ENCODE measurements at places on chromosomes 6 and 20. TPM values are rescaled to one million over a fixed set of nuclear protein-coding genes. Genes with fewer than 3 reads are reported as not detected.
A peak's percentile ranks its signal among the peaks of the same experiment; 100 is the strongest.

GRCh38 chr6:110352563-110353262 is 5.4 kb downstream of the METTL24 start:
- DNase-seq = no peak

The MEI4 gene
- 0.06 TPM for total RNA-seq

The MOG gene
- not detected for total RNA-seq

The ZNF334 gene
- total RNA-seq = 2.2 TPM

GRCh38 chr20:36461600-36462439 is 79.5 kb upstream of the MYL9 start:
- no peak for DNase-seq

DNA sequence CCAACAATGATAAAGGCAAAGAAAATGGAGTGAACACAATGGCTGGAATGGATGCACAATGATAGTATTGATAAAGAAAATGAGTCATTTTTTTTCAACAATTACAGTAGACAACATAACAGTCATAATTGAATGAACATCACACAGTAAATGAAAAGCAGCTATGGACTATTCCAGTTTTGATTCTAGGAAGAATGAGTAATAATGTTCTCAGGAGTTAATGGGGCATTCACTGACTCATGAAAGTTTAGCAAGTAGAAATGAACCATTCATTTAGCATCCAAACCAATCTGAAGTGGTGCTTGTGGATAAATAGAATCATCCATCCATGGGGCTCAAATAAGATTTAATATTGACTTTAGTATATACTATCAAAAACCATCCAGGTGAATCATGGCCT is 1029.5 kb upstream of the GJE1 start:
- DNase-seq = peak; percentile 85

GRCh38 chr6:106745197-106745770 is 115.9 kb downstream of the QRSL1 start:
- DNase-seq = no peak

DNA sequence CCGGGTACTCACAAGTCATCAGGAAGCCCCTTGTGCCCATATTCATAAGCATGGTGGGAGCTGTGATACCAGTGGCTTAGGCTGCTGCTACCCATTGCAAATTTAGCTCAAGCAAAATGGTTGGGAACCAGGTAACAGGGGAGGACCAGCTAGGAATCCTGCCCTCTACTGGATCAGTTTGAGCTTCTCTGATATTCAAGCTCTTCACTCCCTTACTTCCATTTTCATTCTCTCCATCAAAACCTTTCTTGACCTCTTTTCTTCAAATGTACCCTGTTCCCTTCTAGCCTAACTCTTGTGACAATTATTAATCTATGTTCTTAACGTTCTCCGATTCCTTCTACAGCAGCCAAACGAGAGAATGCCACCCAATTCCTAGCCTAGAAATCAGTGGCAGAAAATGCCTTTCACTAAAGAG is 9.7 kb downstream of the NOL7 start:
- DNase-seq = no peak

DNA sequence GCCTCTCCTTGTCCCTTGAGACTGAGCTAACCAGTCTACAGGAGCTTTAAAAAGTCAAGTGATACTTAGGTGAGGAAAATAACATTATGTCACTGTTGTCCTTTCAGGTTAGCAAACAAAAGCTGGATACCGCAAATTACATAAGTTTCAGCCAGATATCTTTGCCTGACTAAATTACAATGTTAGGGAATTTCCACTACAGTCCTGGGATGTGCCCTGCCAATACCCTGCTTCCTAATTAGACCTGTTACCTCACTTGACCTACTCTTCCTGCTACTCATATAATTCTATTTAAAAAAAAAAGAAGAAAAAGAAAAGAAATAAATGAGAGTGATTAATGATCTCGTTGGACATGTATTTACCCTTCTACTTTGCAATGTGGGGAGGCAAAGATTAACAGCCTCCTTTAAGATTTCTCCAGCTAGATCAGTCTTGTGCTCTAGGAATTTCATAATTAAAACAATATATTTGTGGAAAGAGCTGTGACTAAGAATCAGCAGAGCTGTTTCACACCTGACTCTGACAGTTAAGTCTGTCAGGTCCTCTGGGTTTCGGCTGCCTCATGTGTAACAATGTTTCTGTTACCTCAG is 318.9 kb downstream of the HDGFL1 start:
- peak; percentile 93 for DNase-seq

The CTSZ gene
- 109 TPM for total RNA-seq

- peak; percentile 42 for DNase-seq
Observed at GRCh38 chr6:113352029-113352801, 504.9 kb upstream of the MARCKS start.

The WFDC12 gene
- total RNA-seq = not detected

The PHACTR3 gene
- total RNA-seq = 0.06 TPM

Data from epithelial cell of proximal tubule (primary cell).